ENCODE measurements at places on chromosomes 1 and 21. TPM values are rescaled to one million over a fixed set of nuclear protein-coding genes. Genes with fewer than 3 reads are reported as not detected.

Gene DAB1
- 4.8 TPM for total RNA-seq

Gene AKR7A2
- total RNA-seq: 55.8 TPM

Gene CRB1
- not detected for total RNA-seq

Gene TCEA3
- 12.9 TPM for total RNA-seq

Gene SFN
- 0.44 TPM for total RNA-seq

Gene GJA8
- not detected for total RNA-seq

Gene AHDC1
- total RNA-seq: 56.3 TPM

Gene SPRR3
- not detected for total RNA-seq

Gene KLF17
- total RNA-seq: not detected

Gene RBP7
- total RNA-seq: 0.55 TPM

Gene ORC1
- 11.0 TPM for total RNA-seq

Gene CFHR2
- not detected for total RNA-seq

DNA sequence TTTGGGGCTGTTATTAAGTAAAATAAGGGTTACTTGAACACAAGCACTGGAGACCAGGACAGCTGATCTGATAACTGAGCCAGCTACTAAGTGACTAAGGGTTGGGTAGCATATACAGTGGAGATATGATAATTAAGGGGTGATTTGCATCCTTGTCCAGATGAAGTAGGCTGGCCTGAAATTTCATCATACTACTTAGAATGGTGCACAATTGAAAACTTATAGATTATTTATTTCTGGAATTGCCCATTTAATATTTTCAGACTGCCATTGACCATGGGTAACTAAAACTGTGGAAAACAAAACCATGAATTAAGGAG, 3.8 kb upstream of the CD1B start:
- no peaks in the 10 kb centered on the region for H3K27me3 ChIP-seq
- H3K36me3 ChIP-seq: no peaks in the 10 kb centered on the region
- no peak overlapping the region for H3K4me3 ChIP-seq
- DNase-seq: no peak

GRCh38 chr21:45129189-45129923, 55.0 kb downstream of the ADARB1 start:
- no peak overlapping the region for H3K4me3 ChIP-seq
- no peak for DNase-seq
- no peak overlapping the region for H3K27ac ChIP-seq
- H3K27me3 ChIP-seq: no peaks in the 10 kb centered on the region
- H3K4me1 ChIP-seq: no peaks in the 10 kb centered on the region

DNA sequence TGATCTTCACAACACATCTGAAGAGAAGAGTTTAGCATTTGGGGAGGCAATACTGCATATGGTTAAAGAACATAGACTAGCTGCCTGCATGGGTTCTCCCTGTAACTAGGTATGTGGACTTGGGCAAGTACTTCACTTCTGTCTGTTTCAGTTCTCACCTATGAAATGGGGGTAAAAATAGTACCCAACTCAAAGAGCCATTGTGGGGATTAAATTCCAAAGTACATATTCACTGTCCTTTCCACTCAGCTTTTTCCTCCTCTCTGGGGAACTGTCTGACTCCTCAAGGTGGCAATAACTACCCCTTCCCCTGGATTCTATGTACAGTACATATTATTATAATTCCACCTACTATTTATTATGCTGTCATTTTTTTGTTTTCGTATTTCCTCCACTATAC, 44.7 kb downstream of the USP24 start:
- H3K4me3 ChIP-seq: no peak overlapping the region
- peaks cover 5% of the 10 kb centered on the region for H3K4me1 ChIP-seq
- no peaks in the 10 kb centered on the region for H3K27me3 ChIP-seq
- H3K27ac ChIP-seq: no peak overlapping the region
- H3K36me3 ChIP-seq: peaks cover 15% of the 10 kb centered on the region
- DNase-seq: no peak

GRCh38 chr1:24406788-24407187, 6.8 kb downstream of the STPG1 start:
- no peaks in the 10 kb centered on the region for H3K27me3 ChIP-seq
- no peaks in the 10 kb centered on the region for H3K4me1 ChIP-seq
- DNase-seq: no peak
- H3K27ac ChIP-seq: no peak overlapping the region

DNA sequence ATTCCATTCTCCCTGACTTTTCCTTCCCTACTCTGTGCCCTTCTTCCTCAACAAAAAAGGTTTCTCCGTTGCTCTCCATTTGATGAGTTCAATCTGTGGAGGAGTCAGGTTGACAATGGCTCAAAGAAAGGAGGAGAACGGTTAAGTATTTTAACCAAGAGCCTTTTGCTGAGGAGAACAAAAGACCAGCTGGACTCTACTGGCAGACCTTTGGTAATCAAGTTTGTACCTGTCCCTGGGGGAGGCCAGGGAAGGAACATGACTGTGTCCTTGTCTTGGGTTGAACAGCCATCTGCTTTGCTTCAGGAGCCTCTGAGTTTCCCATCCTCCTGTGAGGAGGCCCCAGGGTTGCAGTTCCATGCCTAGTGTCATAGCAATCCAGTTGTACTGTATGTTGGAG, 29.9 kb downstream of the TTF2 start:
- H3K4me1 ChIP-seq: peaks cover 1% of the 10 kb centered on the region
- peaks cover 25% of the 10 kb centered on the region for H3K36me3 ChIP-seq
- H3K27ac ChIP-seq: no peak overlapping the region
- DNase-seq: no peak

- H3K27ac ChIP-seq: no peak overlapping the region
- DNase-seq: no peak
- H3K27me3 ChIP-seq: peaks cover 6% of the 10 kb centered on the region
- no peak overlapping the region for H3K4me3 ChIP-seq
- H3K36me3 ChIP-seq: no peaks in the 10 kb centered on the region
Measured at GRCh38 chr1:157870490-157870889, 28.9 kb upstream of the CD5L start.

GRCh38 chr1:41687007-41687406, 202.5 kb upstream of the EDN2 start:
- H3K36me3 ChIP-seq: no peaks in the 10 kb centered on the region
- H3K4me3 ChIP-seq: no peak overlapping the region
- H3K27ac ChIP-seq: no peak overlapping the region
- no peak for DNase-seq
- H3K27me3 ChIP-seq: peaks cover 6% of the 10 kb centered on the region

DNA sequence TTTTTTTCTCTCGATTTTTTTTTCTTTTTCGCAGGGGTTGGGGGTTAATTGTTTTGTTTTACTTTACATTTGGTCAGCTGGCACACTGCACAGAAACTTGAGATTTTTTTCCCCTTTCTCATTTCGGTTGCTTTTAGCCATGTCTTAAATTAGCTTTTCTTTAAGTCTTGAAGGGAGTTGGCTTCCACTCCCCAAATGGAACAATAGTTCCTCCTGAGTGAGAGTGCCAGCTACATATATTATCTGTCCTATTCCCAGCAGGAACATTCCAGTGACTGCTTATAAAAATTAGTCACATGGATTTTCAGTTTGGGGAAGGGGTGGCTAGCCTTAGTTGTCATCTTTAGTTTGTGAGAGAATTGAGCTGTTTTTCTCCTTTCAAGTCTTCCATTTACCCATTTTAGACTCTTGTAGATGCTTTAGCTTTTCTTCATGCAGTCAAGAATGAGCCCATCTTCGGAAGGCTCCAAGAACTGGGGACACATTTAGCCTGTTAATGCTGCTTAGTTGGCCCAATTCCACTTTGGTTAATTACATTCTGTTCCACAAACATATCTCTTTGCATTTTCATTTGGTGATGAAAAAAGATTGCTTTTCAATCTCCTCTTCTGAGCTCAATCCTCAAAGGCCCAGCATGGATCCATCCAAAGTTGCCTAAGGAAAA, 510.1 kb upstream of the CXADR start:
- DNase-seq: no peak
- no peak overlapping the region for H3K27ac ChIP-seq
- H3K36me3 ChIP-seq: no peaks in the 10 kb centered on the region
- H3K4me3 ChIP-seq: no peak overlapping the region
- H3K4me1 ChIP-seq: peaks cover 2% of the 10 kb centered on the region

DNA sequence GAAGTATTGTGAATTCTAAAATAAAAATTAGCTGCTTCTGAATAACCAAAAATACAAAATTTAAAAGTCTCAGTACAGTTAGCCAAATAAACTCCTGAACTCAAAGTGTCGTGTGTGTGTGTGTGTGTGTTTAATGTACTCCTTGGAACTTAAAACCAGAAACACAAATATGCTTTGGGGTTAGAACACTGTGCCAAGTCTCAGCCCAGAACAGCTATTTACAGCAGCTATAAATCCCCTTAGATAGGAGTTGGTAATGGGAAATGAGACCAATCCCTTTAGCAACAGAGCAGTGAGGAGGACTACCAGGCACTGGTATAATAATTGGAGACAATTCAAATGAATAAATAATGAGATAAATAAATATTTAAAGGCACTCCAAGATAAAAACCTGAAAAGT, 83.1 kb downstream of the PATJ start:
- H3K4me3 ChIP-seq: no peak overlapping the region
- no peaks in the 10 kb centered on the region for H3K27me3 ChIP-seq
- peaks cover 50% of the 10 kb centered on the region for H3K36me3 ChIP-seq
- peaks cover 6% of the 10 kb centered on the region for H3K4me1 ChIP-seq
- no peak overlapping the region for H3K27ac ChIP-seq

GRCh38 chr1:35640380-35641232, 720 bp downstream of the PSMB2 start:
- peaks cover 4% of the 10 kb centered on the region for H3K36me3 ChIP-seq
- peak overlapping the region; percentile 100 for H3K4me3 ChIP-seq
- peaks cover 5% of the 10 kb centered on the region for H3K27me3 ChIP-seq
- DNase-seq: no peak

DNA sequence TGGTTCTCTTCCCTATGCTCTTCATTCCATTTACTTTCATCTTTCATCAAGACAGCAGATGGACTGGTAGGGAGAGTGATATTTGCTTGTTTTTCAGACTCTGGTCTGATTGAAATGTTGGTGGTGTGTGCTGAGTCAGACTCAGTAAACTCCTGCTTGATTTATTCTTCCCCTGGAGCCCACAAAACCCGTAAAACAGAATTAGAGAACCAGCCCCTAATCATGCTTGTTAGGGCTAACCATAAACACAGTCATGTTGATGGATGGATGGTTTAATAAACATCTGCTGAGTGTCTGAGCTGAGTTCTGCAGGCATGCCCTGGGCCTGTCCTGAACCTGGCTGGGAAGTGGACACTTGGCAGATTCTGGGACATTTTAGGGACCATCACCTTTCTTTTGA, 24.8 kb downstream of the NOS1AP start:
- no peak overlapping the region for H3K4me3 ChIP-seq
- no peaks in the 10 kb centered on the region for H3K36me3 ChIP-seq
- DNase-seq: no peak
- H3K27me3 ChIP-seq: no peaks in the 10 kb centered on the region
- no peak overlapping the region for H3K27ac ChIP-seq
- H3K4me1 ChIP-seq: peaks cover 10% of the 10 kb centered on the region

GRCh38 chr1:23380719-23381118, 11.1 kb upstream of the ZNF436 start:
- peaks cover 6% of the 10 kb centered on the region for H3K36me3 ChIP-seq
- no peak for DNase-seq
- H3K27ac ChIP-seq: no peak overlapping the region
- no peaks in the 10 kb centered on the region for H3K27me3 ChIP-seq
- peaks cover 7% of the 10 kb centered on the region for H3K4me1 ChIP-seq

GRCh38 chr1:24939040-24939674, 9.1 kb upstream of the RUNX3 start:
- no peak overlapping the region for H3K27ac ChIP-seq
- peaks cover 38% of the 10 kb centered on the region for H3K27me3 ChIP-seq
- H3K4me1 ChIP-seq: no peaks in the 10 kb centered on the region
- H3K36me3 ChIP-seq: no peaks in the 10 kb centered on the region
- no peak for DNase-seq

GRCh38 chr21:42155045-42155855, 63.7 kb upstream of the ABCG1 start:
- DNase-seq: no peak
- peaks cover 17% of the 10 kb centered on the region for H3K4me1 ChIP-seq
- H3K4me3 ChIP-seq: no peak overlapping the region
- peaks cover 21% of the 10 kb centered on the region for H3K27me3 ChIP-seq
- H3K36me3 ChIP-seq: no peaks in the 10 kb centered on the region

- no peak overlapping the region for H3K27ac ChIP-seq
- no peak overlapping the region for H3K4me3 ChIP-seq
- H3K27me3 ChIP-seq: peaks cover 17% of the 10 kb centered on the region
- H3K36me3 ChIP-seq: no peaks in the 10 kb centered on the region
- DNase-seq: no peak
Measured at GRCh38 chr1:107870696-107871095, 94.3 kb downstream of the VAV3 start.

DNA sequence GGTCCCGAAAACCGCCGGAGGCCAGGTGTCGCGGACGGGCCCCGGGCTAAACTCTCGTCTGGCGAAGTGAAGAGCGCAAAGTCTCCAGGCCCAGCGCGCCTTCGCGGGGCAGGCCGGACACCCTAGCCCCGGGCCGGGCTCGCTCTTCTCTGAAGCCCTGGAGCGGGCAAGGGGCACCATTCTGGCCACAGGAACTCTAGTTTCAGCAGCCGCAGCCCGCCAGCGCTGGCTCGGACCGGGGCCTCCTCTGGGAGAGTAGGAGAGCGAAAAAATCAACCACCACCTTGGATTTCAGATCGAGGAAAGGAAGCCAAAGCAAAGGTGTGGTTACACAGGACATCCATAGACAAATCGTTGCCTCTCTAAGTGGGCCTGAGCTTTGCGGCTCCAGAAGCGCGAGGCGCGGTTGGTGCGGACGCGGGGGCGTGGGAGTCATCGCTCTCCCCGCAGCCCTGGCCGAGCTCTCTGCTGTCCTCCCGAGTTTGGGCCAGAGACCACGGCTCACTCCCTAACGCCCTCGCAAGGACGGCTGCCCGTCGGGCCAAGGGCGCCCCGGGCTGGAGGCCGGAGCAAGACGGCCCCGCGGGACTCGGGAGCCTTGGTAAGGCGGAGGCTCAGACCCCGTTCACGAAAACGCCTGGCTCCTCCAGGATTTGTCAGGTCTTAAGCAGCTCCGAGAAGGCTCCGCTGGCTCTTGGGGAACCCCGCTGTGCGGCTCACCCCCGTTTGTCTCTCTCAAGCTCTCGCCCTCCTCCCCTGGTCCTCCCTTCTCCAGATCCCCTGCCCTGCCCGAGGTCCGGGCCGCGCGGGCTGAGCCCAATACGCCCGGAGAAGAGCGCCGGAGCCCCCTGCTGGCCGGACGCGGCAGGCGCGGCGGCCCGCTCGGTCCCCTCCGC, 132.9 kb upstream of the DPYD start:
- H3K4me3 ChIP-seq: peak overlapping the region; percentile 78
- H3K27me3 ChIP-seq: peaks cover 21% of the 10 kb centered on the region
- H3K4me1 ChIP-seq: peaks cover 16% of the 10 kb centered on the region
- no peaks in the 10 kb centered on the region for H3K36me3 ChIP-seq
- DNase-seq: peak; percentile 70

GRCh38 chr1:228309326-228310067, 97.1 kb downstream of the TRIM11 start:
- no peaks in the 10 kb centered on the region for H3K4me1 ChIP-seq
- no peak overlapping the region for H3K27ac ChIP-seq
- DNase-seq: no peak
- H3K4me3 ChIP-seq: no peak overlapping the region
- no peaks in the 10 kb centered on the region for H3K27me3 ChIP-seq

DNA sequence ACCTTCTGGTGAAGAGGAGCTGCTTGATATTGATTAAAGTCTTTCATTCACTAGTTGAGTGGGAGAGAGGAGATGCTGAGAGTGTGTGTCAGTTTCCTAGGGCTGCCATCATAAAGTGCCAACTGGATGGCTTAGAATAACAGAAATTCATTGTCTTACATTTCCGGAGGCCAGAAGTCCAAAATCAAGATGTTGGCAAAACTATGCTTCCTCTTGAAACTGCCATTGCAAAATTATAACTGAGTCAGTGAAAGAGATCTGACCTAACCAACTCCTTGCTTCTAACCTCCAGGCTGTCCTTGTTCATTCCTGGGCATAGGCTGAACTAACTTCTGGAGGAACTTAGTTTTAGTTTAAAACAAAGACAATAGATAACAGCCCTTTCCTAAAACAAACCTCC, 47.1 kb downstream of the PTGS2 start:
- no peak for DNase-seq
- peaks cover 2% of the 10 kb centered on the region for H3K4me1 ChIP-seq
- H3K27ac ChIP-seq: no peak overlapping the region
- no peak overlapping the region for H3K4me3 ChIP-seq

Data from progenitor cell of endocrine pancreas (in vitro differentiated cells).